Renal pelvis (tissue), 12 donors: ENCODE measurements at places on chromosomes 2 and 18. TPM values are rescaled to one million over a fixed set of nuclear protein-coding genes. Genes with fewer than 3 reads are reported as not detected.

RAD51AP2 gene
- polyA plus RNA-seq: 0.19 TPM

REEP1 gene
- 3.2 TPM for polyA plus RNA-seq

TNFAIP6 gene
- polyA plus RNA-seq: 0.75 TPM

NT5DC4 gene
- 1.4 TPM for polyA plus RNA-seq

RESP18 gene
- polyA plus RNA-seq: not detected

PTGR3 gene
- 46.4 TPM for polyA plus RNA-seq

RUFY4 gene
- 0.08 TPM for polyA plus RNA-seq

CROCC2 gene
- 0.06 TPM for polyA plus RNA-seq

SULT1C4 gene
- polyA plus RNA-seq: 47.4 TPM

PTPRN gene
- polyA plus RNA-seq: 0.17 TPM

ALK gene
- 0.22 TPM for polyA plus RNA-seq

DPP4 gene
- polyA plus RNA-seq: 106 TPM

NOL4 gene
- 2.1 TPM for polyA plus RNA-seq

HOXD1 gene
- 11.5 TPM for polyA plus RNA-seq

RAPH1 gene
- 13.4 TPM for polyA plus RNA-seq

ZNF521 gene
- polyA plus RNA-seq: 31.2 TPM

SLC9A4 gene
- polyA plus RNA-seq: 5.5 TPM

SCN2A gene
- polyA plus RNA-seq: 1.3 TPM

ACOXL gene
- 0.93 TPM for polyA plus RNA-seq

MYL1 gene
- polyA plus RNA-seq: not detected

TDRD15 gene
- 0.03 TPM for polyA plus RNA-seq

TRIB2 gene
- polyA plus RNA-seq: 188 TPM

STPG4 gene
- 0.14 TPM for polyA plus RNA-seq

SERPINB12 gene
- not detected for polyA plus RNA-seq

YWHAQ gene
- polyA plus RNA-seq: 373 TPM

EFHD1 gene
- 77.2 TPM for polyA plus RNA-seq

DLGAP1 gene
- 4.7 TPM for polyA plus RNA-seq

GMCL1 gene
- 34.2 TPM for polyA plus RNA-seq

SNED1 gene
- 11.0 TPM for polyA plus RNA-seq

RNF152 gene
- 9.4 TPM for polyA plus RNA-seq

ARHGAP25 gene
- 6.4 TPM for polyA plus RNA-seq

ASAP2 gene
- polyA plus RNA-seq: 57.3 TPM

SERPINB4 gene
- 0.19 TPM for polyA plus RNA-seq

OXER1 gene
- polyA plus RNA-seq: 9.8 TPM

LYPD1 gene
- 104 TPM for polyA plus RNA-seq

CPO gene
- 1.1 TPM for polyA plus RNA-seq

PSMA8 gene
- polyA plus RNA-seq: not detected

GLS gene
- polyA plus RNA-seq: 240 TPM

CSRNP3 gene
- 9.2 TPM for polyA plus RNA-seq

ERICH2 gene
- 2.5 TPM for polyA plus RNA-seq
